Nucleus accumbens (tissue), 56 donors: ENCODE measurements at places on chromosomes 5 and 9.

GRCh38 chr5:8842971-8843551 lies 702.8 kb downstream of the SEMA5A start:
- peak; percentile 47 for DNase-seq

DNA sequence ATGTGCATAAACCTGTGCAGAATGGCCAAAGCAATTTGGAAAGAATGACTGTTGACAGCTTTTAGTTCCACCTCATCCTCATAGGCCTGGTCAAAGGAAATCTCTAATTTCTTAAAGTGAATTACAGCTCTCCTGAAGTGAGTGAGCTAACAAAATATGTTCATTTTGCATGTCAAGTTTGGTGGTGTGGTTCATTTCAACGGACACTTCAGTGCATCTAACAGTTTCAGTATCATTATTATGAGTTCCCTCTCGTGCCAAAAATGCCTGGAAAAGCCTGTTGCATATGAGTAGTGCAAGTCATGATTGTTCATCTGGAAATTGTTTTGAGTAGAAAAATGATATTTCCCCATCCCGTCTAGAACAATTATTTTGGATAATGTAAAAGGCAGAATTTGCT lies 53.2 kb upstream of the HMHB1 start:
- DNase-seq, result no peak

- DNase-seq, result no peak
Observed at GRCh38 chr5:1488882-1489680, 34.7 kb downstream of the LPCAT1 start.

DNA sequence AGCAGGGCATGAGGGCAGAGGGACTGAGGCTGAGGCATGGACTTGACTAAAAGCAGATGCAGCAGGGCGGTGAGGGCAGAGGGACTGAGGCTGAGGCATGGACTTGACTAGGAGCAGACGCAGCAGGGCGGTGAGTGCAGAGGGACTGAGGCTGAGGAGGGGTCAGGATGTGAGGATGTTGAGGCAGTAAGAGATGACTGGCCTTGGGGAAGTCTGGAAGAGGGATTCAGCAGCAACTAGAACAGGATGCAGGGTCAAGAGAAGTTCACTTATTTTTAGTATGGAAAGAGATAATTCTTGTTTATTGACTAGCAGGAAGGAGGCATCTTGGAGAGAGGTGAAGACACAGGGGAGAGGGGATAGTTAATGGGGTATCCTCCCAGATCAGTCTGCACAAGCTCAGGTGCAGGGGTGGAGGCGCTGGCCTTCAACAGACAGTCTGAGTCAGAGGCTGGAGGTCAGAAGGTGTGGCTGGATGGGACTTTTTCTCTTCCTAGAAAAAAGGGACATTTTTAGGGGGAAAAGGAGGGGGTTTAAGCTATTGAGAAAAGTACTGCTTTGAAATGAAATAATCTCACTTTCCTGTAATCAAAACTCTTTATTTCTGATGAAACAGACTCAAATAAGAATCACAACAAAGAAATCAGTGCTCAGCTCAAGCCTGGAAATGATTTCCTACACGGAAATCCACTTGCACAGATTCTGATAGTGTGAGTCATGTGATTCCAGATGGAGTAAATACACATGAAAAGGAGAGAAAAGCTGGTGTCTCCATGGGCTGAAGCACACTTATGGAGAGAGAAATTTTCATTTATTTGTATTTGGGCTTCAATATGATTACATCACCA lies 130.9 kb downstream of the PALM2AKAP2 start:
- DNase-seq, result no peak

GRCh38 chr9:26172301-26172700 lies 494.1 kb upstream of the TUSC1 start:
- no peak for DNase-seq

DNA sequence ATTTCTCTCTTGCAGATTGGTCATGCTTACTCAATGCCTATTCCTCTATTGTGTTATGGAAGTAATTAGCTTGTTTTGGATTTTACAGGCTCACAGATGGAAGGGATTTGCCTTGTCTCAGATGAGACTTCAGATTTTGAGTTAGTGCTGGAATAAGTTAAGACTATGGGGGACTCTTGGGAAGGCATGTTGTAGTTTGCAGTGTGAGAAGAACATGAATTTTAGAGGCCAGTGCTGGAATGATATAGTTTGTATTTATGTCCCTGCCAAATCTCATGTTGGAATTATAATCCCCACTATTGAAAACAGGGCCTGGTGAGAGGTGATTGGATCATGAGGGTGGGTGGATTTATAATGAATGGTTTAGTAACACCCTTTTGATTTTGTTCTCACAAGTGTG lies 6.1 kb upstream of the TUSC1 start:
- no peak for DNase-seq

DNA sequence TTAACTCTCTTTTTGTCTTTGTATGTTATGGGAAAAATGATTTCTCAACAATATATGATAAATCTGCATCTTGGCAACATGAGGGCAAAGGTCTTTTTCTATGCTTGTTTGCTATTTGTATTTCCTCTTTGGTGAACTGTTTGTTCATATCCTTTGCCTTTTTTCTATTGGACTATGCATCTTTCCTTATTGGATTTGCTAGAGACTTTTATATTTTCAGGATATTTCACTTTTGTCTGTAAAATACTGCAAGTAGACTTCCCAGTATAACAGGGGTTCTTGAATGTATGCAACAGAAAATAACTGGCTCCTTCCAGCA lies 69.4 kb upstream of the SSBP2 start:
- no peak for DNase-seq

DNA sequence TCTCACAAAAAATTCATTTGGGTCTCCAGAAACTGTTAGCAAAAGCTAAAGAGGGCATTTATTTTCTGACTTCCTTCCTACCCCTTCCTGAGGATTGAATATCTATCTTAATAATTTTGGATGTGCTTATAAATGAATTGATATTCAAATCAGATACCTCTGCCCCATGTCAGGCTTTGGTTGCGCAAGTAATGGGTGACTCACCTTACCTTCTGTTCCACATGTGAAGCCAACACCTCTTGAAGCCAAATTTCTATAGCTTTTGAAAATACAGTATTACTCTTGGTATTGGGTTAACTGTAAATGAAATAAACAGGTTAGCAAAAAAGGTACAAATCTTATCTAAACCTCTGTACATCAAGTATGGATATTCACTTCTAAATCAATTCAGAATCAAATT lies 122.0 kb downstream of the PRDM6 start:
- DNase-seq, result no peak

DNA sequence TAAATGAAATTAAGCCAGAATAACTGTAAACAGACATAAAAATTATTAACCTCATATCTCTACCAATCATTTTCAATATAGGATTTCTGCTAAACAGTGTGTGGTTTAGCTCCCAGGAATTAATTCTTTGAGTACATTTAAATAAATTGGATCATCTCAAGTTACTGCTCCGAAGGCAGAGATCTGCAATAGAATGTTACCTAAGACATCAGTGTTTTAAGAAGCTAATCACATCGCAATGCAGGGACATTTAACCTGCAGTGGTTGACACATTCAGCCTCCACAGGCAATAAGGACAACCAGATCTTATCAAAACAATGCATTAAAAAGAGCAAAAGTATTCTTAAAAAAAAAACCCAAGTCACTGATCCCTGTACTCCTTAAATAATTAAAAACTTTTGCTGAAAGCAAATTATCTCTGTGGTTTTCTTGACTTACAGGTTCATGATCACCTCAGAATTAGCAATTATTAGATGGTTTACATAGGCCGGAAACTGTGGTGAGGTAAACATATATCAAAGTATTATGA lies 45.7 kb downstream of the PRDM6 start:
- no peak for DNase-seq

DNA sequence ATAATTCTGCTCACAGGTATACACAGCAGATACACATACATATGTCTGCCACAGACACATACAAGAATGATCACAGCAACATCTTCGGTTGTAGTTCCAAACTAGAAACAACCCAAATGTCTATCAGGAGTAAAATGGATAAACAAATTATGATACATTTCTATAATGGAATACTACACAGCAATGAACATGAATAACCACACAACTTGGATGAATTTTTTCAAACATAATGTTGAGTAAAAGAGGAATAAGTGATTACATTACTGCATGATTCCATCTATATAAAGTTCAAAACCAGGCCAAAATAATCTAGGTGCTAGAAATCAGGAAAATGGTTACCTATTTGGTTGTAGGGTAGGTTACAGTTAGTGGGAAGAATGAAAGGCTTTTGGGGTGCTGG lies 4.6 kb upstream of the EGFLAM start:
- no peak for DNase-seq

DNA sequence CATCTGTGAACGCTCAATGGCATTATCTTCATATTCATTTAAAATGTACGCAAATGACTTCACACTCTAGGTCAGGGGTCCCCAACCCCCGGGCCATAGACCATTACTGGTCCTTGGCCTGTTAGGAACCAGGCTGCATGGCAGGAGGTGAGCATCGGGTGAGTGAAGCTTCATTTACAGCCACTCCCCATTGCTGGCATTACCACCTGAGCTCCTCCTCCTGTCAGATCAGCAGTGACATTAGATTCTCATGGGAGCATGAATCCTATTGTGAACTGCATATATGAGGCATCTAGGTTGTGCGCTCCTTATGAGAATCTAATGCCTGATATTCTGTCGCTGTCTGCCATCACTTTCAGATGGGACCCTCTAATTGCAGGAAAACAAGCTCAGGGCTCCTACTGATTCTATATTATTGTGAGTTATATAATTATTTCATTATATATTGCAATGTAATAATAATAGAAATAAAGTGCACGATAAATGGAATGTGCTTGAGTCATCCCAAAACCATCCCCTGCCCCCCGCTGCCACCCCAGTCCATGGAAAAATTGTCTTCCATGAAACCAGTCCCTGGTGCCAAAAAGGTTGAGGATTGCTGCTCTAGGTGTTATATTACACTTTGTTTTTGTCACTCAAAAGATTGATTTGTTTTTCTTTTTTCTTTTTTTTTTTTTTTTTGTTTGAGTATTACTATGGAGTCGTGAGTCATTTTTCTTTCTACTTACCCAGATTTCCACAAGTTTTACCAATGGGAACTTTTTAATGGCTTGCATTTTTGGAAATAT lies 127.2 kb downstream of the DOCK8 start:
- DNase-seq, result no peak

- no peak for DNase-seq
Observed at GRCh38 chr9:112050544-112051475, 124.3 kb downstream of the SUSD1 start.

GRCh38 chr9:120424248-120424647 lies 155.7 kb downstream of the CDK5RAP2 start:
- DNase-seq, result no peak

GRCh38 chr9:5587024-5587423 lies 41.9 kb upstream of the RIC1 start:
- no peak for DNase-seq

GRCh38 chr5:68464424-68464823 lies 248.9 kb downstream of the PIK3R1 start:
- DNase-seq, result no peak

GRCh38 chr9:117093891-117094844 lies 320.7 kb downstream of the ASTN2 start:
- no peak for DNase-seq

DNA sequence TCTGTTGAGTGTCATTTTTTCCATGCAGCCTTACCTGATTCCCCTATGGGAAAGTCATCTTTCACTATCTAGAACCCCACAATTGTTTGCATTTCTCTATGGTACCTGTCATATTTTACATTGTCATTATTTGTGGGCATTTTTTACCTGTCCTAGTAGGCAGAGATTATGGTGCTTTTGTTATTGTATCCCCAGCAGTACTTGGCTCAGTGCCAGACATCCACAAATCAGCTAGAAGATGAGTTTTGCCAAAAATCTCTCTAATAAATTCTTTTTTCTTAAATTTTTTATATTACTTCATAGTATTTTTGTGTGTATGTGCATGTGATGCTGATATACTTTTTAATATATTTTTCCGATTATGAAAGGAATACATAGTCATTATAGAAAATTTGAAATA lies 13.2 kb downstream of the GARNL3 start:
- DNase-seq, result no peak

DNA sequence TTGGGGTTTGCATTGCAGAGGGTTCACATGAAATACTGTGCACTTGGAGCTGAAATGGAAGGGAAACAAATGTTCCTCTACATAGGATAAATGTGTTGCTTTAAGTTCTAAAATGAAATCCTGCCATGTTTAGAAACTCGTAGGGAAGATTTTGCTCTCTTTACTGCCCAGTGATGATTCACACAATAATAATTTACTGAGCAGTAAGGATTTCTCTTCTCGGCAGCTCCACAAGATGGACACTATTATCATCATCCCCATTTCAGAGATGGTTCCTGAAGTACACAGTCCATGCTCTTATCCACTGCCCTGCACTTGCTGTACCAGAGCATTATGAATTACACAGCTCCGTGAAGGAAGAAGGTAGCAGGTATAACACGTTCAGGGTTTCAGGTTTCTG lies 4.1 kb downstream of the HACD4 start:
- no peak for DNase-seq

DNA sequence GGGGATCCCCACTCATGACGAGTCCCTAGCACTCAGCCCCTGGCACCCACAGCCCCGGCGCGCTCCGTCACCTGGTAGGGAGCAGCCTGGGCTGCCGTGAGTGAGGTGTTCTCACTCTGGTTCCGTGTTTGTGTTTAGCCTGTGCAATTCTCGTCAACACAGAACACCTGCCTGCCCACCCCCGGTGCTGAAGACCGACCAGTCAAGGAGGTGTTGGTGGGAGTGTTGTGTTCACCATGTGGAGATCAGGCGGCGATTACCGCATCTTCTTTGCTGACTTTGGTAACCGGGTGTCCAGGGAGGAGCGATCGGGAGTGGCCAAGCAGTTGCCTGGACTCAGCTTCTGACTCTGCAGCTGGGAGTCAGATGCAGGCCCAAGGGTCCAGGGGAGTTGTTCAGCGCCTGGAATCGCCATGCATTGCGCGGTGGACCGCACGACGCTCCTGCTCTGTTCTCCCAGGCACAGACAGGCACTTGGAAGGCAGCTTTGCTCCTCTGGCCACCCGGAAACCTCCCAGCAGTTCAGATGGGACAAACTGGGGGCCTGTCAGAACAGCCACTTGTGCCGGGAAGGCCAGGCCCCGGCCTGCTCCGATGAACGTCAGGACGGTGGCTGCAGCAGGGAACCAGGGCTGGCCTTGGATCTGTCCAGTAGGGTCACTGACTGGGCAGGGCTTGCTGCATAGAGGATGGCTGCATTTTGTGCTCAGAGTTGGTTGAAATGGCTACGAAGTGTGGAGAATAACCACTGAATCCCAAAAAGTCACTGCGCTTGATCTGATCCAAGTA lies 28.2 kb downstream of the EXOC3 start:
- no peak for DNase-seq

- DNase-seq, result peak; percentile 81
Observed at GRCh38 chr9:113343732-113344231, 3.7 kb upstream of the WDR31 start.

DNA sequence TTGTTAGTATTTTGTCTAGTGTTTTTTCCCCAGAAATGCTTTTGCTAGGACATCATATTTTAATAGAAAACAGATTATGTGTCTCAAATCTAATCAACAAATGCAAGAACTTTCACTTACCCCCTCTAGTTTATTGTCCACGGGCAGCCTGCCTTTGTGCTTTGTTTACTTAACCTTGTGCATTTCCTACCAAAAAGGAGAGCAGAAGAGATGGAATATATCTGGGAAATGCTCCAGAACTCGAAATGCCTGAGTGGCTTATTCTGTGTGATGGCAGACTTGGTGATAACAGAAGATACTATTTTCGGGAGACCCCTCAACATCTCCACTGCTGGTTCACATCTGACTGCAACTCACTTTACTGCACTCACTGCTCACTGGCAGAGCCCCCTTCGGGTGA lies 33.3 kb upstream of the SPDL1 start:
- DNase-seq, result no peak
